ENCODE measurements at places on chromosomes 12 and 14. TPM values are rescaled to one million over a fixed set of nuclear protein-coding genes. Genes with fewer than 3 reads are reported as not detected.

Gene KRT83
- not detected for total RNA-seq

Gene PLEK2
- 0.16 TPM for total RNA-seq

Gene GPR84
- not detected for total RNA-seq

Gene ZNF891
- 3.1 TPM for total RNA-seq

Gene COCH
- 15.1 TPM for total RNA-seq

Gene VCPKMT
- 10.5 TPM for total RNA-seq

Gene KTN1
- total RNA-seq, result 162 TPM

Gene GLIPR1L2
- total RNA-seq, result 3.0 TPM

GRCh38 chr14:93821051-93821450 is 32.8 kb upstream of the PRIMA1 start:
- DNase-seq, result no peak

DNA sequence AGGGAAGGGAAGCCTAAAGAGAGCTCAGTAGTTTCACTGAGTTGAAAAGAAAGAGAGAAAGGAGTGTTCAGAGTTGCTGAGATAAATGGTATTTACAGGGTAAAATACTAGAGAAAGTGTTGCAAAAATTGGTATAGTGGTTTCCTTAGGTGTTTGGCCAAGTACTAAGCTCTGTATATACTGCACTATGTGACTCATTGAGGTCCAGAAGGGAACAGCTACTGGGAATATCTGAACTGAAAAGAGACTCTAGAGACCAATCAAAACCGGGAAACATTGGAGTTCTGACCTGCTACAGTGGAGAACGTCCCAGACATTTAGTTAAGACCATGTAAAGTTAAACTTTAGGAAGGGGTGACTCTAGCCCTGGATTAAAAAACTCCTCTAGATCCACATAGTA is 42.7 kb upstream of the ALX1 start:
- DNase-seq, result no peak

GRCh38 chr12:44154128-44154527 is 318.2 kb downstream of the TMEM117 start:
- DNase-seq, result no peak

DNA sequence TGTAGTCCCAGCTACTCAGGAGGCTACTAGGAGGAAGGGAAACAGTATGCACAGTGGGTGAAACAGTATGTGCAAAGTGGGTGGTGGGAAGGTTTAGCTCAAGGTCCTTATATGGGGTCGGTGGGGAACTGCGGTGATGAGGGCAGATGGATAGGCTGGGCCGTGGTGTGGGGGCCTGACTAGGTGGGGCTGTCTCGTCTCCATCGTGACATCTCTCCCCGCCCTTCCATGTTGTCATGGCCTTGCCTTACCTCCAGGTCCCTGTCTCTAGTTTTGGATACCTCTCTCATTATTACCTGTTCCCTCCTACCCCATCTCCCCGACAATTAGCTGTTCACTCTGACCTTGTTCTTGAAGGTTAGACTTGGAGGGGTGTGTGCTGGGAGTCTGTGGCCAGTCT is 4.4 kb upstream of the NR4A1 start:
- peak; percentile 63 for DNase-seq

GRCh38 chr14:53432378-53432802 is 279.3 kb upstream of the DDHD1 start:
- no peak for DNase-seq

DNA sequence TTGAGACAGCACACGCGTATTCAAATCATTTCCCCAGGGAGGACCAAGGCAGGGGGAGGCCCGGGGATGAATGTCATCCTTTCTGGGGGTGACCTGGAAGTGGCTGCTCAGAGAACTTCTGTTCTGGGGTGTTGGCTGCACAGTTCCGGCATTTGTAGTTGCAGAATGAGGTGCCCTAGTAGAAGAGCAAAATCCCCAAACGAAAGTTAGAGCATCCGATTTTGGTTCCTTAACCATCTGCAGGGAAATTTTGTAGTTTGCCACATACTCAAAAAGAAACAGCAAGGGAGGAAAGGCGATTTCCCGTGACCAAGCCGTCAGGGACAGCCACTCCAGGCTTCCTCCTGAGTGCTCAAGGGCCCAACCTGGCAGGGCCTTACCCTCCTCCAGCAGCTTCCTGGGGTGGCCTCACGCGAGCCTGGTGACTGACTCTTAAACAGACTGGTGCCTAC is 13.0 kb upstream of the TRAF3 start:
- DNase-seq, result no peak

DNA sequence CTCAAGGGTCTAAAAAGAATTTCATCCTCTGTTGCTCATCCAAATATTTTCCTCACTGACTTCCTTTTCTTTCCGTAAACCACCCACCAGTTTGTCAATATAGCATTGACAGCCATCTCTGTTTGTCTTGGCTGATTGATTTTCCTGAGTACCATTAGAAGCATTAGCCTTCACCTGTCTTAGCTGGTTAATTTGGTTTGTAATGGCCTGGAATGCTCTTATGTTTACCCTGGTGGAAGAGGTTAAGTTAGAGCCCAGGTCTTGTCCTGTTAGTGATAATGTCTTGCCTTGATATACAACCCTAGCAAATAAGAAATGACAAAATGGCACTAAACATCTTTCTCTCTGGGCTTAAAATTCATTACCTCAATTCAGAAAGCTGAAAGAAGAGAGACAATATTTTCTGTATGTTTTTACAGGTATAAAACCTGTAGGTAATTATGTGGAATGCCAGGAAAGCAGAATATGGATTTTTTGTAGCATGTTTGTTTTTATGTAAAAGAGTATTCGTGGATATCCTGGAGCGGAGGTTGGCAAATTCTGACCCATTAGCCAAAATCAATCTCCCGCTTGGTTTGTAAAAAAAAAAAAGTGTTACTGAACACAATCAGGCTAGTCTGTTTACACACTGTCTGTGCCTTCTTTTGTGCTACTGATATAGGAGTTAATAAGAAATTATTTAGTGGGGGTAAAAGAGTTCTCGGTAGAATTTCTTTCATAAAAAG is 224.4 kb upstream of the DAAM1 start:
- DNase-seq, result no peak

- no peak for DNase-seq
Measured at GRCh38 chr14:61152851-61153364, 128.2 kb downstream of the TMEM30B start.

- DNase-seq, result no peak
Measured at GRCh38 chr12:93827669-93828068, 150.5 kb downstream of the CRADD start.

GRCh38 chr12:98799146-98799810 is 154.2 kb downstream of the APAF1 start:
- DNase-seq, result no peak

- DNase-seq, result no peak
Measured at GRCh38 chr12:93595351-93595750, 22.9 kb downstream of the SOCS2 start.

DNA sequence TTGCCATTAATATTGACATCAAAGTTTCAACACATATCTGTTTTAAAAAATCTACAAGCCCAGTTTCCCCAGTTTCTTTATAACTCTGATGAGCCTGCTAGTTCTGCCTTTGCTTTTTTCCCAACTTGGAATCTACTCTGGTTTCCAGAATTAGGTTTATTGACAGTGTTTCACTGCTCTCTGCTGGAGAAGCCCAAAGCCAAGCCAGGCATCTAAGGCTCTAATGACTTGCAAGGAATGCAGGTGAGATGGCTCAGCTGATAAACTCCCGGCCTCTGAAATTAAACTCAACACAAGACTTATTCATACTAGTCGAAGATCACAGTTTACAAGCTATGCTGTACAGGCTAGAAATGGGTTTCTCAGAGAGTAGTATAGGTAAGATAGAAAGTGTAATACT is 54.3 kb downstream of the HMGA2 start:
- DNase-seq, result no peak

GRCh38 chr14:33280646-33281045 is 342.0 kb downstream of the NPAS3 start:
- DNase-seq, result no peak

GRCh38 chr12:108313606-108314351 is 25.3 kb downstream of the CMKLR1 start:
- DNase-seq, result no peak

DNA sequence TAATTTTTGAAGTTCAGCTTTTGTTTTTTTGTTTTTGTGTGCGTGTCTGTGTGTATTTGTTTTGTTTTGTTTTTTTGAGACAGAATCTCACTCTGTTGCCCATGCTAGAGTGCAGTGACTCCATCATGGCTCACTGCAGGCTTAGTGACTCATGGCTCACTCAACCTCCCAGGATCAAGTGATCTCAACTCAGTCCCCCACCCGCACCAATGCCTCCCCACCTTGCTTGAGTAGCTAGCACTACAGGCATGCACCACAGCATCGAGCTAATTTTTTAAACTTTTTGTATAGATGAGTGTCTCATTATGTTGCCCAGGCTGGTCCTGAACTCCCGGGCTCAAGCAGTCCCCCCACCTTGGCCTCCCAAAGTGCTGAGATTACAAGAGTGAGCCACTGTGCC is 981.4 kb downstream of the BCL11B start:
- no peak for DNase-seq

Data from sigmoid colon (tissue), 7 donors.